ENCODE measurements at places on chromosomes 1 and 21.

- no peak for DNase-seq
Measured at GRCh38 chr1:85581802-85582686, 1.5 kb downstream of the CCN1 start.

- DNase-seq, result no peak
Measured at GRCh38 chr1:101000131-101000873, 25.3 kb downstream of the DPH5 start.

DNA sequence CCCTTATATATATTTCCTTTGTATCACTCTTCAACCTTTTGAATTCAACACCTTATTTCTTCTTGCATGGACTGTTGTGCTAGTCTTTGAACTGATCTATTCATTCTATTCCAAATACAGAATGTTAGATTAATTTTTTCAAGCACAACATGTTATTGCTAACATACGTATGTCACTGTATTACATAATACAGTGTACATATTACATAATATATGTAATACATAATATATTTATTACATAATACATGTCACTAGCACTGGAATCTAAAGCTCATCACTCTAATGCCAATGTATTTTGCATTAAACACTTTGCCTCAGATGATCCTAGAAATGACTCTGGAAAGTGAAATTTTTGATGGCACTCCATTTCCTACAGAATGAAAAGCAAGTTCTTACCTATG lies 59.8 kb downstream of the LRRC8D start:
- no peak for DNase-seq

- peak; percentile 37 for DNase-seq
Measured at GRCh38 chr1:19476450-19477190, 8.7 kb downstream of the CAPZB start.

DNA sequence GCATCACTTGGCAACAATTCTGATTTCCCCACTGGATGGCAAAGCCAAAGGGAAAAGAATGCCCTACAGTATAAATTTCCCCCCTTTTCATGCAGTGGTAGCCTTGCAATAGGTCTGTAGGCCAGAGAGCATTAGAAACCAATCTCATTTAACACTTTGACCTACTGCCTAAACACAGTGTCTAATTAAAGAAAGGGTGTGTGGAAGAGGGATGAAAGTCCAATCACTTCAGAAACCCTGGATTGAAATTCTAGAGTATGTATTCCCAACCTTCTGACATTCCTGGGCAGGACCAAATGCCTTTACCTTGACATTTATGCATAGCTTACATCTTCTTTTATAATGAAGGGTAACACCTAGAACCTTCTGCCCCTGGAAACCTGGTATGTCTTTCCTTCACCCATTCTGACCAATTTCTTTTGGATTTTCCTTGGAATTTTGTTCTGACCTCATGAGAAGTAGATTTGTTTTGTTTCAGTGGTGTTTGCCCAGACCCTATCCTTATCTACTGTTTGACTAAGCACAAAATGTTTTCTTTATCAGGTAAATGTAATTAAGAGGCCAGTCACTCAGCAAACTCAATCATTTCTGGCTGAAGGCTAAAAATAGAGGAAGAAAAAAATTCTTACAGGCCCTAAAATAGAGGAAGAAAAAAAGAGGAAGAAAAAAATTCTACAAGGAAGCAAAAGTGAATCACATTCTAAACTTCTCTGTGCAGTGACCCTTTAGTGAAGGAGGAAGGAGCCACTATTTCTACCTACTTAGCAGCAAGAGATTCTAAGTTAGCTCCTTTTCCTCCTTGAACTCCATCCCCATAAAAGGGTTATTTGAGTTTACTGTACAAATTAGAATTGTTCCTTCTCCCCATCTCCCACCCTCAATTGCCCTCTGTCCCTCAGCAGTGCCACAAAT lies 129.5 kb upstream of the DSCAM start:
- no peak for DNase-seq

DNA sequence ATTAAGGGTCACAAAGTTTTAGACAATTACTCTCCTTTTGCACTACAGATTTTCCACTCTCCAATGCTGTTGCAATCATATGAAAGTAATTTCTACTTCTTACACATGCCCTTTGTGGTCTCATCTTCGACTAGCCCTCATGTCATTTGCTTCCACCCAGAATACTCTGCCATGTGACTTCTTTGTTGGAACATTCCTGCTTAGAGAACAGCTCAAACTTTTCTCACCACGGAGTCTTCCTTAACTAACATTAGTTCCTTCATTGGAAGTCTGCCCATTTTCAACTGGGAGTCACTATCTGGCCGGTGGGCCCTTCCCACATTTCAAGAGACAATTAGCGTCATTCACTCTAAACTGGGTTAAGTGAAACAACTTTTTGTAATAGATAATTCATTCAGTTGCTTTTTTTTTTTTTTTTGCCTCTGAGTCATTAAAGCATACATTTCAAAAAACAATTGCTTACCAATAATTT lies 142.6 kb upstream of the PALMD start:
- no peak for DNase-seq

DNA sequence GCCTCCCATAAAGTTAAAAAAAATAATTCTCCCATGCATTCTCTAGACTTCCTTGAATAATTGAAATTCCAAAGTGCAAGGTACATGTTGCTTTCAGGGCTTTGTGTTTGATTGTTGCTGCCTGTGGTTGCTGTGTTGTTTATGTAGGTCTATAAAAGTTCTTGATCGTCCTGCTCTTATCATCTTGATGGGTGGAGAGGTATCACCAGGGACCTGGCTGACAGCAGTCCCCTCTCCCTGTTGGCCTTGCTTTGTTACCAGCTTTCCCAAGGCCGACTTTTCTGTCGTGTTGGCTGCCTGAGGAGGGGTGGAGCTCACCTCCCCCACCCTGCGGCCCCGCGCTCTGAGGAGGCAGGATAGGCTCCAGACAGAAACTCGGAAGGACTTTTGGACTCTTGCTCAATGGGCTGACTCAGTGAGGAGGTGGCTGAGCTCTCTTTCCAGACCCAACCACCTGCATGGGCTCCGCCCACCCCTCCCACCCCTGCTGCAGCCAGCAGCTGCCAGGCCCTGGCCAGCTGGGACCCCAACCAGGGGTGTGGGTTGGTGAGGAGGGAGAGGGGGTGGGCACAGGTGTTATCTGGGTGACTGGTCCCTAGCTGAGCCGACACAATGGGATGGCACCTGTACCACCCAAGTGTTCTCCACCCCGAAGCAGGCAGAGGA lies 2.0 kb downstream of the INAVA start:
- no peak for DNase-seq

- no peak for DNase-seq
Measured at GRCh38 chr1:154886281-154887015, 16.4 kb upstream of the KCNN3 start.

DNA sequence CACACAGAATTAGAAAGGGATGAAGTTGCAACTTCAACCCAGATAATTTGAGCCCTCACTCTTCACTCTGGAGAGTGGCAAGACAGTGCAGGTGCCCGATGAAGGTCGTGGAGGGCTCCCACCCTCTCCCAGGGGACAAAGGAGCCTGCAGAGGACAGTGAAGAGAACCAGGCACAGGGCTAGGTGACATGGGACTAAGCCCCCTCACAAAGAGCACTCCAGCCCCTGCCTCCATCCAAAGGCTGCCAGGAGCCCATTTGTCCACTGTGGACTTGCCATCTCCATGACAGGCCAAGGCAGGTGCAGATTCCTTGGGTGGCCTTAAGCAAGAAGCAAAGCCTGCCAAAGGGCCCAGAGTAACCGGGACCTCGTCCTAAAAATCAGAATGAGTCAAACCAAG lies 15.1 kb downstream of the ERRFI1 start:
- no peak for DNase-seq

DNA sequence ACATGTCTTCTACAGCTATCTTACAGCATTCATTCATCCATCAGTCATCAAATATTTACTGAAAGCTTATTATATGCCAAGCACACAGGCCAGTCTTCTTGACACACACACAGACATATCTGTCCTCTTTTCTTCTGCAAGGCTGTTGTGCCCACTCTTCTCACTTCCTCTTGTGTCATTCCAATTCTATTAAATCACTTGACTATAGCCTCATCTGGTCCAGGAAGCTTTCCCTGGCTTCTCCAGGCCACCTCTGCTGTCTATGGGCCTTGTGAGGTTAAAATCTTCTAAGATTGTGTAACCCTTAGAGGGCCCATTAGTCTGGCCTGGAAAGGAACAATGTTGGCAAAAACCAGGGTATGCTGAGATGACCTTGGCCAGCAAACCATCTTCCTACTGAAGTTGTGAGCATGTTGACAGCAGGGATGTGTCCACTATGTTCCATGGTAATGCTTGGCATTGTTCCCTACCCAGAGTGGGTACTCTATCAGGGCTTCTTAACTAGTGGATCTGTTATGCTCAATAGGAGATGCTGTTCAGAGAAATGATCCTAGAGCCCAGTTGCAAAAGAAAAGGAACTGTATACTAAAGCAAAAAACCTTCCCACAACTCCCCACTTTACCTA lies 5.3 kb downstream of the TRAF3IP3 start:
- no peak for DNase-seq

- DNase-seq, result no peak
Measured at GRCh38 chr21:27505516-27505915, 538.6 kb upstream of the ADAMTS5 start.

- DNase-seq, result no peak
Measured at GRCh38 chr1:67041841-67042503, 12.0 kb downstream of the SLC35D1 start.

GRCh38 chr21:27112186-27112585 lies 145.3 kb upstream of the ADAMTS5 start:
- DNase-seq, result no peak

GRCh38 chr1:183131166-183131565 lies 54.9 kb upstream of the LAMC2 start:
- DNase-seq, result no peak

GRCh38 chr1:110453829-110454228 lies 2.9 kb downstream of the PROK1 start:
- DNase-seq, result no peak

GRCh38 chr1:22137004-22137720 lies 5.7 kb downstream of the WNT4 start:
- no peak for DNase-seq

- DNase-seq, result no peak
Measured at GRCh38 chr1:117537291-117537920, 68.4 kb upstream of the TENT5C start.

- no peak for DNase-seq
Measured at GRCh38 chr1:62585469-62586155, 11.7 kb upstream of the ANGPTL3 start.

GRCh38 chr1:230986976-230987375 lies 8.1 kb downstream of the ARV1 start:
- DNase-seq, result no peak

DNA sequence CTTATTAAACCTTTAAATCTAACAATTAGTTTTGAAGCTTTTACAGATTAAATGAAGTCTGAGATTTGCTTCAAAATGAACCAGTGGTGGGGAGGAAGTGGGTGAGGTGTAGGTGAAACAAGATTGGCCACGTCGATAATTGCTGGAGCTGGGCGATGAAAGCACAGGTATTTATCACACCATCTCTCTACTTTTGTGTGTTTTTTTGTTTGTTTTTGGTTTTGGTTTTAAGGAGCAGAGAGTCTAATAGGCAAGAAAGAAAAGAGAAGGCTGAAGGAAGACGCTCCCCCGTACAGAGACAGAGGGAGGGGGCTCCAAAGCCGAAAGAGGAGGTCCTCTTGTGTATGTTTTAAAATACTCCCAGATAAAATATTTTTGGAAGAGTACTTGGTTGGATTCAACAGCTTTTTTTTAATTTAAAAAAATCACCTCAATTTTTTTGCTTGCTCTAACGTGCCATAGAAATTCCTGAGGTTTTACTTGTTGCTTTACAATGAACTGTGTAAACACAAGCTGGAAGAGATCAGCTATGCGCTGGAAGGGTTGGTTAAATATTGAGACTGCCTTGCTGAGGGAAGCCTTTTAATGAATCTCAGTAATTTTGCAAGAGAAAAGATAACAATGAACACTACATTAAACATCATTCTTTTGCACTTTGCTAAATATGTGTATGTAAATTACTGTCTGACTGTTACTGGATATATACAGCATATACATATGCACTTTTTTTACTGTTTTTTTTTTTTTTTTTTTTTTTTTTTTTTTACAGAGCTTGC lies 6.7 kb upstream of the LGALS8 start:
- DNase-seq, result peak; percentile 37

GRCh38 chr1:207282058-207282457 lies 39.4 kb upstream of the CD55 start:
- no peak for DNase-seq

DNA sequence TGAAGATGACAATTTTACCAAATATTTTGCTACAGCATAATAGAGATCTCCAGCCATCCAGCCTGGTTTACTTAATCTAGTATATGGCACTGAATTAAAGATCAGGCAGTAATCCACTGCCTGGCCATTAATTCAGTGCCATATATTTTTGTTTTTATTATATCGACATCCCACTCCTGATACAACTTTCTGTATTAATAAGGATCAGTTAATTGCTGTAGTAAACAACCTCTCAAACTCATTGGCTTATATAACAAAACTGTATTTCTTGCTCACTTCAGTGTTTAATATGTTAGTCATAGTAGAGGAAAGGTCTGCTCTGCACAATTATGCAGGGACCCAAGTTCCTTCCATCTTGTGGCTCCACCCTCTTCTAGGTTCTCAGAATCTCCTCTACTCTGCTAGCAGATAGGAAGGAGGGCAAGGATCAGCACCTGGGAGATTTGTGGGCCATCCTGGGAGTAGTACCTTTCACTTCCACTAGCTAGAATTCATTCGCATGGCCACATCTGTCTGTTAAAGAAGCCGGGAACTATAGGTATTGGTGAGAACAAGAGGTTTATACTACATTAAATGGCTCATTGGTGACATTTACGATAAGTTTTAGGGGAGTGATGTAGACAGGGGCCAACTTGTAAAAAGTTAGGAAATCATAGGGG lies 3.6 kb upstream of the ZDHHC18 start:
- no peak for DNase-seq

DNA sequence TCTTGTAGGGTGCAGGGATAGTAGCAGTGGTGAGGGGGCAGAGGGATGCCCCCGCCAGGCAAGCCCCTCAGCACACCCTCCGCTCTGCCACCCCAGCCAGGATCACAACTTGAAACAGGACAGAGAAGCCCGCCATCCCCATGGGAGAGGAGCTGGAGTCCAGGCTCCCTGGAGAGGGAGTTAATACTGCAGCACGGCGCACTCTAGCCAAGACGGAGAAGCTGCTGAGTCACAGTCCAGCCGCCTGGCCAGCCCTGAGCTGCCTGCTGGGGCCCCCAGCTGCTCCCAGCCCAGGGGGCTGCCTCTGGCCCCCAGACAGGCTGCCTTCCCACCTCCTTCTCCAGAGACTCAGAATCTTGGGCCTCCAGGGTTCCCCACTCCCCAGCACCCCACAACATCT lies 87.2 kb downstream of the SYT2 start:
- no peak for DNase-seq

DNA sequence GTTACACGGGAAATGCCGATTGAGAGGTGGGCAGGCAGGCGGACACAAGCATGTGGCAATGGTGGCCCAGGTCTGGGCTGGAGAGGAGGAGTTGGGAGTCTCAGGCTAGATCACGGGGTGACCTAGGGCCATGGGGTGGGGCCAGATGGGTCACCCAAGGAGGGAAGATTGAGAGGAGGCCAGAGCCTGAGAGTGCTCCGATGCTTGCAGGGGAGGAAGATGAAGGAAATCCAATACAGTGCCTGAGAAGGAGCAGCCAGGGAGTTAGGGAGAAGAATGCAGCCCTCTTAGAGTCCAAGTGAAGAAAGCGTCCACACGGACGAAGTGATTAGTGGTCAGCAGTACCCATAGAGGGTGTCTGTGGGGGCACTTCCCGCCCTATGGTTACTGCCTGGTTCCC lies 61.4 kb upstream of the FAM3B start:
- DNase-seq, result no peak

All from activated gamma-delta T cell treated with Interleukin-2 at 50 U/mL for 16 hours (primary cell).